Activated CD8-positive, alpha-beta memory T cell treated with anti-CD3 and anti-CD28 coated beads, Interleukin-2, amount 10 ng/mL, durations not matched to agents 7 days and 5 days (primary cell): ENCODE measurements at places on chromosomes 12 and 14.

- DNase-seq, result no peak
Observed at GRCh38 chr14:99732436-99733210, 48.5 kb downstream of the CYP46A1 start.

- DNase-seq, result no peak
Observed at GRCh38 chr14:93543766-93544165, 113.0 kb downstream of the UNC79 start.

DNA sequence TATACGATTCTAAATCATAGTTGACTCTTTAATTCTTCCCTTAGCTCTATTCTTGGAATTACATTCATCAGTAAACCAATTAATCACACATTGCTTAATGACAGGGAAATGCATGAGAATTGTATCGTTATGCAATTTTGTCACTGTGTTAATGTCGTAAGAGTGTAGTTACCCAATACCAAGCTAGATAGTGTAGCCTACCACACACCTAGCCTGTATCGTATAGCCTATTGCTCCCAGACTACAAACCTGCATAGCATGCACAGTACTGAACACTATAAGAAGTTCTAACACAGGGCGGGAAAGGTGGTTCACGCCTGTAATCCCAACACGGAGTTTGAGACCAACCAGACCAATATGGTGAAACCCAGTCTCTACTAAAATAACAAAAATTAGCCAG, 24.7 kb downstream of the HNRNPC start:
- DNase-seq, result no peak

DNA sequence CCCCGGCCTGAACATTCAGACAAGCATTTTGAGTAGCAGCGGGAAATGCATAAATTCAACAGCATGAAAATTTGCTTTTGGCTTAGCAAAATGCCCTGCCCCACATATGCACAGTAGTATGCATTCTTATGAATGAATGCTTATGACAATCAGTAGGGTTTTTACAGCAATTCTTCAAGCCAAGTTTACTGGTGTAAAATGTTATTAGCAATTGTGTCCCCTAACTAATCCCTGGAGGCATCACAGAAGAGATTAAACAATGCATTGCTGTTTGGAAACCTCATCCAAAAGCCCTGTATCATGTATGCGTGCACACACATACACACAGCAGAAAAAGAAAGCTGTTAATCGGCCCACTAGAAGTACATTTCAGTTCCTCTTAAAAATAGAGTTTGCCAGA, 406.5 kb downstream of the LRIG3 start:
- DNase-seq, result no peak

GRCh38 chr12:131012279-131013069, 58.8 kb downstream of the ADGRD1 start:
- DNase-seq, result no peak

GRCh38 chr14:24607635-24608514, 1.6 kb downstream of the GZMH start:
- no peak for DNase-seq

GRCh38 chr12:130796985-130797686, 41.9 kb downstream of the STX2 start:
- peak; percentile 89 for DNase-seq

GRCh38 chr14:74980398-74980730, 22.4 kb upstream of the EIF2B2 start:
- DNase-seq, result no peak

DNA sequence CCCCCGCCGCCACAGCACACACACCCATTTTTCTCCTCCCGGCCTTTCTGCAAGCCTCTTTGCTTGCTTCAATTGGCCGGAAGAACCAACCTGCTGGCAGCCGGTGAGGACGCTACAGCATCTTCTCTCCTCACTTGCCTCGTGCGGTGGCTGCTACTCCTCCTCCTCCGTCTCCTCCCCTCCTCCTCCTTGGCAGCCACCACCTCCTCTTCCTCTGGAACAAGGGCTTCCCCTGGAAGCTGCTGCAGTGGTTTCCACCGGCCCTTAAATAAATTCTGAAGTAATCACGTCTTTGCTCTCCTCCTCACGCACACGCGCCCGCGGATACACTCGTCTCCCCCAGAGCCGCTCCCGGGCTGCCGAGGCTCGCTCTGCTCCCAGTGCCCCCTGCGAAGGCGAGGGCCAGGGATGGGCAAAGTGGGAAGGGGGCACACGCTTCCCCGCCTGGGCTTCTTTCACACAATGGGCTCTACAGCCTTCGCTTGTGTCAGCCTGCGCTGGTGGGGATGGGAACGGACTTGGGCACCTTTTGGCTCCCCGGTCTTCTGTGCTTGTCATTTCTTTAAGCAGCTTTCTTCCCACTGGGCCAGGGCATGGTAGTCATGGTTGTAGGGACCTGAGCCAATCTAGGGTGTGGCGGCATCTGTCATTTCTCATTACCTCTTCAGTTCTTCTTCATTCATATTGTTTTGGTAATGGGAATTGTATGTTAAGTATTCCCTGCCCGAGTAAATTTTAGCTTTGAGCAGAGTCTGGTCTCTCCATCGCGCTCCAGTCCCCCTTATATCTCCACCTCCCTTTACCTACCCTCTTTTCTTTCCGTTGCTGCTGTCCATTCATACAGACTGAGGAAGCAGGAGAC, at the start of gene PPFIA2:
PPFIA2 (minus strand) TSS at position 161 of the 862 bp plus-strand sequence.
- no peak for DNase-seq

- no peak for DNase-seq
Observed at GRCh38 chr12:67436230-67436629, 167.1 kb downstream of the CAND1 start.

DNA sequence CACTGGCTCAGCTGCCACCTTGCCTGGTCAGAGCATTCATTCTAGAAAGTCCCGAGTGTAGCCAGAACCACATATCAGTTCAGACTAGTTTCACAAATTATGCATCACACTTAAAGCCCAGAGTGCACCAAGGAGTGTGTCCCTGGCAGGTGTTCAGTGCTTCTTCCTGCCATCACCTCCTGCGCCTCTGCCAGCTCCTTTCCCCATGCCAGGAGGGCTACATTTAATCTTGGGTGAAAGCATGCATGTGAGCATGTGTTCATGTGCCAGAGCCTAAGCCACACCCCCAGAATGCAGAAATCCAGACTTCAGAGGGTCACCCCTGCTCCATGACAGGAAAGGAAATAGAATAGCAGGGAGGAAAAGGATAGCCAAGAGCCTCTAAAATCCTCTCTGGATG, 381.6 kb downstream of the DPF3 start:
- DNase-seq, result no peak

DNA sequence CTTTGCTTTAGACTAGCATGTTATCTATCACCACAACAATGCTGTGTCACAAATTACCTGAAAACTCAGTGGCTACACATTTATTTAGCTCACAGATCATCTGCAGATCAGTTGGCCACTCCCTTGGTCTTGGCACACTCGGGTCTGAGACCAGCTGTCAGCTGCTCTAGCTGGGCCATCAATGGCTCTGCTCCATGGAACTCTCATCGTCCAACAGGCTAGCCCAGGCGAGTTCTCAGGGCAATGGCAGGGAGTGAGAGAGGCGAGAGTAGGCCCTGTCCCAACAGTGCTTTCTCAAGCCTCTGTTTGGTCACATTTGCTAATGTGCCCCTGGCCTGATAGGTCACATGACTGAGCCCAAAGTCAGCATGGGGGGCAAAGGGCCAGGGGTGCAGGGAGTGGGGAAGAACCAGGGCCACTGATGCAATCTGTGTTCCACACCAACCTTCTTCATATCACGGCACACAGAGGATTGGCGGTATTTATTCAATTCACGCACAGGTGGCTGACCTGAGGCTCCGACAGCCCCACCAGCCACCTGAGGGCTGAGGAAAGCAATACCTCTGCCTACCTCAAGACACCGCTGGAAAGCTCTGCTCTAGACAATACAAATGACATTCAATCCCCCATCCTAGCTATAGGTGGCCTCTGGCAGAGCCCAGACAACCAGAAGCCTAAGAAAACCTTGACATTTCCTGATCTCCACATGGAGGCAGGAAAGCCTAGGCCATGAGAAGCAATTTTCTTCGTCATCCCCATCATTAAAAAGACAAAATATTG, 82.5 kb downstream of the NT5DC3 start:
- DNase-seq, result no peak

- DNase-seq, result no peak
Observed at GRCh38 chr12:120267736-120268135, 2.2 kb upstream of the PXN start.

GRCh38 chr12:106897981-106898901, 57.5 kb upstream of the TMEM263 start:
- DNase-seq, result no peak

- DNase-seq, result no peak
Observed at GRCh38 chr14:47210099-47210498, 465.3 kb downstream of the MDGA2 start.

DNA sequence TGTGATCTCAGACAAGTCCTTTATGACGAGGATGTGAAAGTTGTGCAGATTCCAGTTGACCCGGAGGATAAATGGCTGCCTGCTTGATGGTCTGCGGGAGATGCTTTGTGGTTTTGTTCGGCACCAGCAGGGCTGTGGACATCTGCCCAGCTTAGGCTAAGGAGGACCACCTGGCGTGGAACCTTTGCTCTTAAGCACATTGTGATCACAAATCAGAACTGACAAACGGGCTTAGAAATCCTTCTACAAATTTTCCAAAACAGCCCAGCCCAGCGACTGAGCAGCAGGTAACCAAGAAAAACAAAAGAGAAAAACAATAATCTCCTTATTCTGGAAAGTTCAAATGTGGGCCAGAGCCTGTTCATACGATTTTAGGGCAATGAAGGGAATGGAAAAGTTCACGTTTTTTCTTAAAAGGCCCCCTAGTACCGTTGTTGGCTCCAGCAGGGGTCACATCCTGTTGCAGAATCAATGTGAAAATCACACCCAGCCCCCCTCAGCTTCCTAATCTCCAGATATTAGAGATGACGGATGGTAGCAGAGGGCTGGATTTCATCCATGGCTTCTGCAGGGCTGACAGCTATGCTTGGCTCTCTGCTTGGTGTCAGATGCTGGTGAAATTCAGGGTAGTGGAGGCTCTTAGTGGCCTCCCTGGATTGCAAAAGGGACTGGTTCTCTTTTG, 81.1 kb upstream of the RFLNA start:
- DNase-seq, result no peak

DNA sequence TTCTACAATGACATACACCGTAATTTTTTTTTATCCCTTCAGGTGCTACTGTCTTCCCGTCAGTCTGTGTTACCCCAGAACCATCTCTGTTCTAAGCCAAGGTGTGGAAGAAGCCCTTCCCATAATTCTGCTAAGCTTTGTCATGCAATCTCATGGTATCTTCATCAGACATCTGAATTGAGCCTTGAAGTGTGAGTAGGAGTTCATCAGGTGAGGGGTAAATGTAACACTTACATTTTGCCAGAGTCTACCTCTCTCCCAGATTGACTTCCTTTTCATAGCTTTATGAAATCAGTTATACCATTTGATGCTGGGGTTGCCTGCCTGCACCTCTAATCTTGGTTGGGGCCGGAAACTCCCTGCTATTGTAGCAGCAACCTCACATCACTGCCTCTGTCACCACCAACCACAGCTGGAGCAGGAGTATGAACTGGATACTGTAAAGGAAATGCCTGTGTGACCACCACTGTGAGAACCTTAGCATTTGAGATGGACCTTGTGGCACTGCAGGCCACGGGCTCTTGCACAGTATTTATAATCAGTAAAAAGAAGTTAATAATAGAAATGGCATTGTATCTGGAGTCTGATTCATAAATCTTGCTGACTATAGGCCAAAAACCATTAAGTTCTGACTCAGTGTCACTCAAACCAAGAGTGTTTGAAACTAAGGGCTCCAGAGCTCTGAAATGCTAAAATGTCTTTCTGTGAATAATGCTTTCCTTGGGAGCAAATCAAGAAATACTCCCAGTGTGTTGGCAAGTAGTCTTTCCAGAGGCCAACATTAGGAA, 58.7 kb upstream of the STK38L start:
- peak; percentile 84 for DNase-seq

GRCh38 chr14:99737451-99737951, 53.4 kb downstream of the CYP46A1 start:
- DNase-seq, result no peak

DNA sequence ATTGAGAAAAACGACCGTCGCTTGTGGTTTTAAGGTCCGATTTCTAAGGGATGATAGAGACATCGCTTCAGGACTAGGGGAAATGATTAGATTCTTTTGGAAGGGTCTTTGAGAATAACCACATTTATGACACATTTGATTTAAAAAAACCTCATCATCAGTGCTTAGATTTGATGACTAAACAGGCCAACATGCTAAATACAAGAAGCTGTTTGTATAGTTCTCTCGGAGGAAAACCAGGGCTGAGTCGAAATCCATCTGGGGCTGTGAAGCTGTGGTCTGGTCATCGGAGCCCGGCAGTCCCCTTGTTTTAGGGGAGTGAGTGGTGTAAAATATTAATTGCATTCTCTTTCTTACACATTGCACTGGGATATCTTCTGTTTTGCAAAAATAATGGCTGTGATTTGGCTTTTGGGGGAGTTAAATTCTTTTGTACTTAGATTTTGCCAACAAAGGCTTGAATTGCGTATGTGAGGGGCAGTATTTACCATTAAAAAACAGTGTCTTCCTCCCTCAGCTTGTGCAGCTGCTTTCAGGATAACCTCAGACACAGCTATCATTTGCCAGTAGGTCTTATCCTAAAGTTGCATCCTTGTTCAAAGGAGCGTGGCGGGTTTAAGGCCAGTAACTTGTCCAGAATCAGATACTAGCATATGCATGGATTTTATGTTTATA, 550 bp downstream of the GNG2 start:
- DNase-seq, result no peak

GRCh38 chr14:61266891-61267740, 14.0 kb downstream of the TMEM30B start:
- no peak for DNase-seq

- peak; percentile 81 for DNase-seq
Observed at GRCh38 chr14:89365061-89365801, 51.8 kb downstream of the FOXN3 start.

DNA sequence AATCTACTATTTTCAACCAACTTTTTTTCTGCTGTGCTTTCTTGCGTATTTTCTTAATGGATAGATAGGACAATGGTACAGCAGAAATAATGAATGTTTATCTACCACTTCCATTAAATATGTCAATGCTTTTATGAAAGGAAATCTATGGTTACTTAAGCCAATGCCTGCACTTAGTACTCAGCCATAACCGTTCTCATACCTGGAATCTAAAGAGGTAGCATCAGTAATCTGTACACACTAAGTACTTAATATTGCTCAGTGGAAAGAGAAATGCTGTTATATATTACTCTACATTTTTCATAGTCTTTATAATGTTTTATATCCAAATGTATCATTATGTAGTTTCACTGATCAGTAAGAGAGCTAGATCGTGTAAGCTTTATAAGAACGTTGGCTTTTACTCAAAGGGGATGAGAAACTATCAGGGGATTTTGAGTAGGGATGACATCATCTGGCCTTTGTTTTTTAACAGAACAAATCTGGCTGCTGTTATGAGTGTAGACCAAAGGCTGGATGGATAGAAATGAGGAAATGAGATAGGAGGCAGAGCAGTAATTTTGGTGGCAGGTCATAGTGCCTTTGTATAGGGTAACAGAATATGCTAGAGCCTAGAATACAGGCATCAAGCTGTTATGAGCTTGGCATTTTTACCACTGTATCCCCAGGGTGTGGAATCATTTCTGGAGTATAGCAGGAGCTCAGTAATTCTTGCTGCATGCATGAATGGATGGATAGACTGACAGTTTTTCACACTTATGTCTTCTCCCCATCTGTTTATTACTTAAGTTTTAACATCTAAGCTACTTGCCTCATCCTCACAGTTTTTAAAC, 34.0 kb downstream of the ALG10B start:
- DNase-seq, result no peak
